ENCODE measurements at places on chromosomes 5 and 9.

DNA sequence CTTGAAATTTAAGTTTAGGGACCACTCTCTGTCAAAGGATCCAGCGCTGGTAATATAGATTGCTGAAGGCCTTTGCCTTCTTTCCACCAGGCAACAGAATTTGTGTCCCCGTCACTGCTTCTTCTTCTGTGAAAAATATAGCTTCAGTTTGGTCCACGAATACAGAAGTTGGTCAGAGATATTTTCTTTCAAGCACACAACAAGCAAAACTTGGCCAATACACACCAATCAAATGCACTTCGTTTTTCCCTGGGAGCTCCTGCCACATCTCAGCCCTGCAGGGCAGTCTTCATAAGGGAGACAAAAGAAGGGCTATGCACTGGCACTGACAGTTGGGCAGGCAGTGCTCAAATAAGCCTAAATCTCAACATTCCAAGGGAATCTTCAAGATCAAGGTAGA, 22.9 kb downstream of the HAVCR2 start:
- DNase-seq, result no peak

- DNase-seq, result no peak
These were observed 135.9 kb upstream of the RPS23 start for GRCh38 chr5:82414041-82414388.

DNA sequence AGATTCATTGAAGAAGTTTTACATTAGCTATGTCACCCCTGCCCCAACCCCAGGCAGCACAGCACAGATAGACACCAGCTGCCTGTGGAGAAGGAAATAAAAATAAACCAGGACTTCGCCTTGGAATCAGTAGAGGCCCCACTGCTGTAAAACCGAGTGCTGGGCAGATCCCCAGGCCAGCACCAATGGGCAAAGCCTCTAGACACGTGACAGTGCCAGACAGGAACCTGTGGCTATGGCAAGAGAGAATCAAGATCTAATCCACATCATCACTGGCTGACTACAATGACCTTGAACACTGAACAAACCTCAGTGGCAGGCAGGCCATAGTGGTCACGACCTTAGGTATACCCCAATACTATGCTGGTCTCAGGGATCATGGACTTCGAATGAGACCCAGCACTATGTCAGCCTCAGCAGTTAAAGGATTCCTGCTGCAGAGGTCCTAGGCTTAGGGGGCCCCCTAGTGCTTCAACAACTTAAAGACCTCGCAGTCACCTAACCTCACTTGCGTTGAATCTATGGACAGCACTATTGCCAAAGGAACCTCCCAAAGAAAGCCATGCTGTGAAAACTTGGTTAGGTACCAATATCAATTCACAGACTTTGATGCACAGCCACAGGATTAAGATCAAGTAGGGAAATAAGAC, 2118.6 kb upstream of the C9orf72 start:
- DNase-seq, result peak; percentile 1

DNA sequence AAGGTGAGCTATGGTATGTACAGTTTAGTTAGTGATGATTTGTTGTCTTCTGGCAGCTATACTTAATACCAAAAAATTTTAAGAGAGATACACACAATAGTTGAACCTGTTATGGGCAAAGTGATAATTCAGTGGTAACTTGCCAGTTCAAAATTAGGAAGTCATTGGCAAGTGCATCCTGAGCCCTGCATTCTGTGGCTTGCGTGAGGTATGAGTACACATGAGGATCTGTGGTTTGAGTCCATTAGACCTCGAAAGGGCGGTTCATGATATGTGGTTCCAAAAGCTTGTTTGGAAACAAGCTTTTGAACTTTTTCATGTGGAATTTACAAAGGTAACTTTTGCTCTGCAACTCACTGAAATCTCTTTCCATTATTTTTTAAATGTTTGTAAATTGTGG, 47.0 kb downstream of the GPR21 start:
- no peak for DNase-seq

GRCh38 chr9:35254984-35255857, 93.4 kb downstream of the UNC13B start:
- no peak for DNase-seq

GRCh38 chr5:108730617-108731340, 16.9 kb upstream of the FER start:
- DNase-seq, result no peak

DNA sequence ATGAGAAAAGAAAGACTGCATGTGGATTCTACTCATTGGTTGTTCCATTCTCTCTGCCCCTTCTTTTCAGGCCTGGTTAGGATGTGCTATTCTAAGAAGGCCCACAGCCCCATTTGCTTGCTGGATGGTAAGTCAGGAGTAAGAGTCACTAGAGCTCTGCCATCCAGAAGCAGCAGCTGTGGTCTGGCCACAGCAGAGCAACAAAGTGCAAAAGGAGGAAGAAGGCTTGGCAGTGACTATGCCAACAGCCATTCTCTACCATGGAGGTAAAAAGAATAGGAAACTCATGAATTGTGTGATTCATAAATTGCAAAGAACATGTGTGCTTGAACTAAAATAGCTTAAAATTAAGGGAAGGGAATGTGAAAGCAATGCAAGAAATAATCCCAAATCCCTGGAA, 20.9 kb downstream of the KLHL3 start:
- no peak for DNase-seq

DNA sequence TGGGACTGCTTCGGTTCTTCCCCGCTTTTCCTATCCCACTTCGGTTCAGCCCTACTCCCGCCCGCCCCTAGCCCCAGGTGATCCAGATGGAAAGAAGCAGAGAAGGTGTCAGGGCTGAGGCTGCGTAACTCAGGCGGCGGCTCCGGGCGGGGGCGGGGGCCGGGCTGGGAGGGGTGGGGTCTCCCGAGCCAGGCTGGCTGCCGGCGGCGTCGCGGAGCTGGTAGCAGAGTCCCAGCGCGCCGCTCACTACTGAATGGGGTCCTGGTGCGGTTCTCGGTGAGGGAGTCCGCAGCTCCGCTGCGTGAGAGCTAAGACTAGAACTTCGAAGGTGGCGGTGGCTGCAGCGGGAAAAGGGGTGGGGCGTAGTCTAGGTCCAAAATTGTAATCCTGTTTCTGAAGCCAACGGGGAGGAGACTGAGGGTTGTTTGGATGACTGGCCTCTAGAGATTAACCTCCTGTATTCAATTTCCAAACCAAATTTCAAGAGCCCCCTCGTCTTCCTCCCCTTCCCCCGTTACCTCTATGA, 1.4 kb downstream of the PRR16 start:
- no peak for DNase-seq

DNA sequence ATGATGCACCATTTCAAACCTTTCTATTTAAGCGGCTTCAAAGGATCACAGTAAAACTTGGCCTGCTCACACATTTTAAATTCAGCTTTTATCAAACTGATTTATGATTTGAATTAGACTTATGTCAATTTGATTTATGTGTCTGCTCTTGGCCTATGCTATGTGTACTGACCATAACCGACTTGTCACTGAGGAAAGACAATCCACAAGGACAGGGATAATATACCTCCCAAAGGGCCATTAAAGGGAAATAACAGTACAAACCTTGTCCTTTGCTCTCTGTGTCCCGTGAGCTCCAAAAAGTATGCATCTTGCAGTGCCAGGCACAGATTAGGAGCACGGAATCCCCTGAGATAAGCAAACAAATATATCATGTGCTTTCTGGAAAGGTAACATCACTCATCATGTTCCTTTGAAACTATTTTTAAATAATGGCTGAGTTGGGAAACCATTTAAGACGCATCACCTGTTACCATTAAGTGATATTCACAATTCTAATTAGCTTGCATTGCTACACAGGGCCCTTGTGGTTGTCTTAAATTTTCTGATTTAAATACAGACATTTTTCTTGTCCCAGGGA, 31.9 kb upstream of the FTMT start:
- DNase-seq, result no peak

GRCh38 chr5:149271195-149271715, 404 bp upstream of the AFAP1L1 start:
- DNase-seq, result no peak

DNA sequence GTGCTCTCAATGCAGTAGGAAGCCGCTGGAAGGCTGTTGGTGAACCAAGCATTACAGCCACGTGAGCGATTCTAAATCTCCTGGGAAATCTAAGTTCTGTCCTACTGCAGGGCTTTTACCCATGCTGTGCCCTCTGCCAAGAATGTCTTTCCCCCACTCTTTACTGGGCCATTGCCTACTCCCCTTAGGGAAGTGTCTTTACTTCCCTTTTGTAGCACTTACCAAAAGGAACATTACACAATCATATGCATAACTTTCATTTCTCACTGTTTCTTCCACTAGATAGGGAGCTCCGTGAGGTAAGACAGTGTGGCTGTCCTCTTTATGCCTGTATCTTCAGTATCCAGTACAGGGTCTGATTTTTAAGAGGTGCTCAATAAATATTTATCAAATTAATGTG, 241.7 kb upstream of the NR4A3 start:
- no peak for DNase-seq

- DNase-seq, result peak; percentile 40
These were observed 46.6 kb upstream of the TNC start for GRCh38 chr9:115164511-115164974.

DNA sequence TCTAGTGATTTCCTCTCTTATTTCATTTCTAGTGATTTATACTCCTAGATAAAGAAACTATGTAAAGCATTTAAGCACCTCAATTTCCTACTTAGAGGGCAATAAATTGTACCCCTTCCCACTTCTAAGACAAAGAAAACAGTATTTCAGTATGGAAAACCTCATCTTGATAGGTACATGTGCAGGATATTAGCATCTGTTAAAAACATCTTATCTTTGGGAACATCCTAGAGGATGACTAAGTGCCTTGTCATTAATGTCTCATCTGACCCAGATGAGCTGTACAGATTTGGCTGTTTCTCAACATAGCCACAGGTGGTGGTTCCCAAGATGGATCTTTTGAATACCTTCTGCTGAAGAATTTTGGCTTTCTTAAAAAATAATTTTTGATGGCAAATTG, 5.7 kb downstream of the MEGF10 start:
- no peak for DNase-seq

- no peak for DNase-seq
These were observed 9.3 kb upstream of the TGFBR1 start for GRCh38 chr9:99095565-99095964.

DNA sequence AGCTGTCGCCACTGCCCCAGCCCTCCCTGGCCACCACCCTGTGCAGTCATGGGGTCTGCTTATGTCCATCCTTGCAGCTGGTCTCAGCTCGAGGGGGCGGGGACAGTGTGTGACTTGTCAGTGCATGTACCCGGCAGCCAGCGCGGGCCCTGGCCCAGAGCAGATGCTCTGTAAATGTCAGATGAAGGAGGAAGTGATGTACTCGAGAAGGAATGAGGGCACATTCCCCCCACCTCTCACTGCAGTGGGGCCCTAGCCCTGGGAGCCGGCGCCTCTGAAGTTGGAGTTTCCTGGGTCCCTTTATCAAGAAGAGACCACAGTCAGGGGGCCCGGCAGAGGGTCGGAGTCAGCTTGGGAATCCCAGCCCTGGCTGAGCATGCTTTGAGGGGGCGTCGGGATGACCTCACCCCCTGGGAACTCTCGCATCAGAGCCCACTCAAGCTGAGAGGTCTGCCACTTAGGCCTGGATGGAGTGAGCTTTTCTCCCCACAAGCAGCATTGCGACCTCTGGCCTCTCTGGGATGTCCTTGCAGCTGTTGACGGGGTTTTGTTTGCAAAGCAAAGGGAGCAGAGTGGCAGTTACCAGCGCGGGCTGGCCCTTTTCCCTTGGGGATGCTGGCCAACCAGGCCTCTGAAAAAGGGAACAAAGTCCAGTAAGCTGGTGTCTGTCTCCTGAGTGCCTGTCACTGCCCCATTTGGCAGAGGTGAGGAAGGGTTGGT, 19.0 kb downstream of the NEURL1B start:
- DNase-seq, result peak; percentile 61

- no peak for DNase-seq
These were observed 68.0 kb downstream of the RIC1 start for GRCh38 chr9:5696884-5697283.

DNA sequence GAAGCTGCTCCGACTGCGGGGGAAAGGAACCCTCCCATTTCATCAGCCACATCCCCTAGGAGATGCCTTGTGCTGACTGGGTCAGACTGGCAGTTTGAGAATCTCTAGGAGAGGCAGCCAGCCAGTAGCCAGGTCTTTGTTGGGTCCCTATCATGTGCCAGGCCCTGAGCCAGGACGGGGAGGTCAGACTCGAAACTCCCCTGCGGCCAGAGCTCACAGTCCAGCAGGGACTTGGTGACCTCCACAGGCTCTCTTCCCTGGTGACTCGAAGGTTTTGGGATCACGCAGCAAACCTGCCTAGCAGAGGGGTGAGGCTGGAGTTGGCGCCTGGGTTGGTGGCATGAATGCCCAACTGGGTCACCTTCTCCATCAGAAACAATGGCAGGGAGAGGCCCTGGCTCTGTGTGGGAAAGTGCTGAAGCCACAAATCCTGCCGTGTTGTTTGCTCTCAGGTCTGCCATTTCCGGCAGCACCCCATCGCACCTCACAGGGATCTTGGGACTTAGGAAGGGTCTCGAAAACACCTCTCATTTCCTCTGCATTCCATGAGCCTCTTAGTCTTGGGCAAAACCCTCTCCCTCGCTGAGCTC, 14.4 kb upstream of the ORM1 start:
- no peak for DNase-seq

DNA sequence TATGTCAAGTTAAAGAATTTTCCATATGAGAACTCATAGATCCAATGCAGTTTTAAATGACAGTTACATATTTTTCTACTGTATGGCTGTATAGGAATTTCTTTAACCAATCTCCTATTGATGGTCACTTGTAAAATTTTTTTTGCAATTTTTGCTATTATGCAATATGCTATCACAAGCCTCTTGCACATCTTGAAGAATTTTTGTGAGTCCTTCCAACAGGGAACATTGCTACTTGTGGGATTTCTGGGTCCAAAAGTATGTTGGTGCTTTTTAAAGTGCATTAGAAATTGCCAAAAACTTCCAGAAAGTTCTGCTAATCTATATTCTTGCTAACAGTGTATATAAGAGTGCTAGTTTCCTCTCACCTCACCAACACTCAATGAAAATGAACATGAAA, 65.1 kb downstream of the NPR3 start:
- no peak for DNase-seq

Data from substantia nigra (tissue), 51 donors.